ENCODE measurements at places on chromosomes 2 and 18. TPM values are rescaled to one million over a fixed set of nuclear protein-coding genes. Genes with fewer than 3 reads are reported as not detected.

GRCh38 chr2:239067196-239067865 lies 219.4 kb downstream of the TWIST2 start:
- no peak for DNase-seq

DNA sequence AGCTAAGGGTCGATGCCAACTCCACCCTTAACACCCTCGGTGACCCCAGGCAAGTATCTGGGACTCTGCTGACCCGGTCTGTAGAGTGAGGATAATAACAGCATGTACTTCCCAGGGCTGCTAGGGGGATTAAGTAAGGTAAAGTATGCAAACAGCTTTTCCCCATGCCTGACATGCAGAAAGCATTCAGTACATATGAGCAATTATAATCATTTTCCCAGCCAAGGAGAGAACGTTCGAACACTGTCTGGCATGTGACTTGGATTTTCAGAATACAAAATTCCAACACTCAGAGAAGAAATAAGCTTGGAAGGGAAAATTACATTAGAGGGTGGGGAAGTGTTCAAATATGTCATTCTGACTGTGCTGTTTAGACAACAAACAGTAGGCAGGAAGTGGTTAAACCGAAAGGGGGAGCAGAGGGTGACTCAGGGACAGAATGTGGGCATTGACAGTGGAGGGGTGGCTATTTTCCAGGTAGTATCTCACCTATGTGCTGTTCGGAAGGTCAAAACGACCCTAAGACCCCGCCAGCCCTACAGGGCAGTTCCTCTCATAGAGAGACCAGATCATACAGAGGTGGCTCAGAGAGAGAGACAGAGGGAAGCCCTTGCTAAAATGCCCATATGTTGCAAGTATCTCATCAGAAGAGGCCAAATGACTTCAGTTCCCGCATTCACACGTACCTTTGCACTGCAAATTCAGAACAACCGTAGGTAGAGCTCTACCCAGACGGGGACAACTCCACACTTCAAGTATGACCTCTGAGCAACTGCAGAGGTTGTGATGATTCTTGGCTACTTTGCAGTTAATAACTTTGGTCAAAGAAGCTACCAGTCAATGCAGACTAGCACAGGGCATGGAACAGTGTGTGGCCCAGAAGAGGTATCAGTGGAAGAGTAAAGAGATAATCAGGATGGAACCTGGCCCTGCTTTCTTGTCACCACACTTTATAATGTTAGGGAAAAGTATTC lies 14.8 kb downstream of the ASPRV1 start:
- peak; percentile 80 for DNase-seq

The CD8B2 gene
- total RNA-seq, result 0.07 TPM

The ADCYAP1 gene
- not detected for total RNA-seq

The TEKT4 gene
- not detected for total RNA-seq

The GALR1 gene
- total RNA-seq, result not detected

- DNase-seq, result no peak
These were observed 91.4 kb downstream of the MAPK4 start for GRCh38 chr18:50651334-50651733.

DNA sequence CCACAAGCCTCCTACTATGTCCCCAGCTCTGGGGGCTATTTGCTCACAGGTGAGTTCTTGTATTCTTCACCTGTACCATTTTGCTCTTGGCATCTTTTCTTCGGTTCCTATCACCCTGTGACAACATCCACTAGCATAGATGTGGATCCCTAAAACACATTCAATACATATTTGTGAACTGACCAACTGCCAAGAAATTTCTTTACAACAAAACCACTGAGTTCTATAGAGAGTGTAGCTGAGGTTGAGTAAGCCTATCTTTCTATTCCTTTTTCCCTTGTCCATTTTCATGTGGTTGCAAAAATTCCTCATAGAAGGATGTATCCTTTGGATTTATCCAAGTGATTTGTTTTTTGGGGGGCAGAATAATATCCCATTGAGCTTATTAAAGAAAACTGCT lies 192.7 kb upstream of the ITGA4 start:
- DNase-seq, result no peak

DNA sequence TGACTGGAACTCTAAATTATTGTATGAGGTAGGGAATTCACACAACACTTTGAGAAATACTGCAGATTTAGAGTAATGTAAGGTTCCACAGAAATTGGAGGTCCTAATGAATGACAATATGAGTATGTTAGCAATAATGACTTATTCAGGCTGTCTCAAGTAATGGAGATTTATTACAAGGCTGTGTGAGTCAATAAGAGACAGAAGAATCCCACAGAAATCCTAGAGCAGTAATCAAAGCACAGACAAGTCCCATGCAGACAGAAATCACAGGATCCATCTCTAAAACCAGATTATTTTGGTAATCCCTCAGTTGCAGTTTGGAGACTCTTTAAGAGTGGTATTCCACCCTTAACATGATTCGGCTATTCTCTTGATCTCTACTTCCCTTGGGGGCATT lies 83.6 kb downstream of the FAM161A start:
- no peak for DNase-seq

The TDRD15 gene
- not detected for total RNA-seq

- DNase-seq, result peak; percentile 62
These were observed 214.6 kb downstream of the SETBP1 start for GRCh38 chr18:44895176-44895798.

DNA sequence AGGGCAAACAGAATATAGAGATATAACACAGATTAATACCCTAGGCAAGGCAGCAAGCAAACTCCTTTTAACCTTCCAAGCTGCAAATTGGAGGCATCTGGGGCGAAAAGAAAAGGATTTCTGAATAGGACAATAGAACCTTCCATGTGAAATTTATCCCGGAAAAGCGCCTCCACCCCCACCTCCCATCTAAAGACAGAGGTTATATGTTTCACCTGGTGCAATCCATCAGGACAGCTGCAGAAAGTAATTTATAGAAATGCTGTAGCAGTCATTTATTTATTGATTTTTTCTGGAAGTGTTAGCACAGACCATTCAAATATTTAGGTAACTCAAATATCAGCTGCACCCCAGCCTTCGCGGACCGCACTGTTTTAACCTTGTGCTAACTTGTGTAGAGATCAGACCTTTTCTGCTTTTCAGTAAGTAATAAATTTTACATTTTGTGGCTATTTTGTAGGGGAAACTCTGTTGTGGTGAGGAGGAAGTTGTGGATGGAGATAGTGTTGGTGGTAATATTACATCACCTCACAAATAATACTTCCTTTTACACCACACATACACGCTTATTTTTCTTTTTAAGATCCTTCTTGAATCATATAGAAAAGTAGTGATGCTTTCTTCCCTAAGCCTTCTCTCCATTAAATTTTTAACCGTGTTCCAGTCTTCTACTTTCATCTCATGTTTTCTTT lies 919.3 kb upstream of the CDH2 start:
- DNase-seq, result no peak

Measured in activated CD4-positive, alpha-beta memory T cell treated with anti-CD3 and anti-CD28 coated beads for 36 hours (primary cell).